ENCODE measurements at places on chromosomes 11 and 22.

DNA sequence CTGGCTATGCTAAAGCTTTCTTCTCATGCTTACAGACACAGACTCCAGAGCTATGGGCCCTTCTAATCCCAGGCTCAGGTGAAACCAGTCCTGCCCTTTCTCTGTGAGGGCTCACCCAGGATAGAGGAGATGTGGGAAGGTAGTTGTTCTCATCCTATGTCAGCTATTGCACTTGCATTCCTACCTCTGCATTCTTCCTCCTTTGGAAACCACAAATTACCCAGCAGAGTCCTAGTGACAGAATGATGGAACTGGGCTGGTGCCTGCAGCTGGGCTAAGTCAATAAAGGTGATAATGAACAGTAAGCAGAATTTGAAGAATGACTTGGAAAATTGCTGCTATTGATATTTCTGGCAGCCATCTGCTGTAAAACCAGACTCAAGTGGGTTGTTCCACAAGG, 560.0 kb downstream of the TMEM135 start:
- no peak for DNase-seq

DNA sequence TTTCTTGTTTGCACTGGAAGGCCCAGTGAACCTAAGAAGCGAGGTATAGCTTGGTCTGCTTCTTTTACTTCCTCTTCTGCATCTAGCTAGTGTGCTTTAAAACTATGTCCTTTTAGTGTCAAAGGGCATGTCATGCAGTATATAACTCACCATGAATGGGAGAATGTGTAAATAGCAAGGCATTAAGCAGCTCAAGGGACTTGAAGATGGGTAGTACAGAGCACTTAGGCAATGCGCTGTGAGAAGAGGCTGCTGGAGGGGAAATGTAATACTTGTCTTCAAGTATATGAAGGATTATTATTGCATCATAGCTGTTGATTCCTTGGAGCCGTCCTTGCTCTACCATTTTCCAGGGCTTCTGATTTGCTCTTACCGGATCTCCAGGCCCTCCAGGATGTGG, 7.6 kb downstream of the MAML2 start:
- DNase-seq, result no peak

- DNase-seq, result no peak
These were observed 21.6 kb downstream of the MGAT3 start for GRCh38 chr22:39478441-39478850.

GRCh38 chr11:35257281-35257680, 118.3 kb downstream of the CD44 start:
- no peak for DNase-seq

DNA sequence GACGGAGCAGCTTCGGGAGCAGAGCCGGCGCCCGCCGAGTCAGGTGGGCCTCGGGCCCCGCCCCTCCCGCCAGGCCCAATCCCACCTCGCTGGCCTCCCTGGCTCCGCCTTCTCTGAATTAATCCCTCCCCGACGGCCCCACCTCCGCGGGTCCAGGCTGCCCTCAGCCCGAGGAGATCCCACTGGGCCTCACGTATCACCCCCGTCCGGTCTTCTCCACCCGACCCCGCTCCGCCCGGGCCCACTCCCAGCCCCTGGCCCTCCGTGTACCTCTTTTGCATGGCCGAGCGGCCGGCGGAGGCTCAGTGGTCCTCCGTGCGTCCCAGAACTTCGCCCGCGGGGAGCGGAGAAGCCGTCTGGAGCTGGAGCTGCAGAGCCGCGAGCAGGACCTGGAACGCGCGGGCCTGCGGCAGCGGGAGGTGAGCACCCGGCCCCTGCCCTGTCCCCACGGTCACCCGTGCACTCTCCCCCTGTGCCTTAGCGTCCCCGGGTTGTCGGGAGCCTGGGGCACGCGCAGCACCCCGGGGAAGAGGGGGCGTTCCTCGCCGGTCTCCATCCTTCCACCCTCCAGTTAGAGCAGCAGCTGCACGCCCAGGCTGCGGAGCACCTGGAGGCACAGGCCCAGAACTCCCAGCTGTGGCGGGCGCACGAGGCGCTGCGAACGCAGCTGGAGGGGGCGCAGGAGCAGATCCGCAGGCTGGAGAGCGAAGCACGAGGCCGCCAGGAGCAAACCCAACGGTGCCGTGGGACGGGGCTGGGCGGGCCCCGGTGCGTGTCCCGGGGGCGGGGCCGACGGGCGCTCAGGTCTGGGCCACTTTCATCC, 2.2 kb upstream of the CD151 start:
- DNase-seq, result no peak

DNA sequence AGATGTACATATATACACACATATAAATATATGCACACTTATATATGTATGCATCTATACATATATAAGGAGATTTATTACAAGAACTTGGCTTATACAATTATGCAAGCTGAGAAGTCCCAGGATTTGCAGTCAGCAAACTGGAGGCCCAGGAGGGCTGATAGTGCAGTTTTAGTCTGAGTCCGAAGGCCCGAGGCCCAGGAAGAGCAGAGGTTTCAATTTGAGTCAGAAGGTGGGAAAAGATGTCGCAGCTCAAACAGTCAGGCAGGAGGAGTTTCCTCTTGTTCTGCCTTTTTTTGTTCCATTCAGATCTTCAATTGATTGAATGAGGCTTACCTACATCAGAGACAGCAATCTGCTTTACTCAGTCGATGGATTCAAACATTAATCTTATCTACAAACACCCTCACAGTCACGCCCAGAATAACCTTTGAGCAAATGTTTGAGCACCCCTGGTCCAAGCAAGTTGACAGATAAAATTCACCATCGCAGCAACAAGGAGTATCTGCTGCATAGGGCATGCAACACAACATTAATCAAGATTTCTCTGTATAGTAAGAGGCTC, 4.0 kb upstream of the SGSM1 start:
- no peak for DNase-seq

- no peak for DNase-seq
These were observed 175.2 kb downstream of the MAML2 start for GRCh38 chr11:96167787-96168186.

DNA sequence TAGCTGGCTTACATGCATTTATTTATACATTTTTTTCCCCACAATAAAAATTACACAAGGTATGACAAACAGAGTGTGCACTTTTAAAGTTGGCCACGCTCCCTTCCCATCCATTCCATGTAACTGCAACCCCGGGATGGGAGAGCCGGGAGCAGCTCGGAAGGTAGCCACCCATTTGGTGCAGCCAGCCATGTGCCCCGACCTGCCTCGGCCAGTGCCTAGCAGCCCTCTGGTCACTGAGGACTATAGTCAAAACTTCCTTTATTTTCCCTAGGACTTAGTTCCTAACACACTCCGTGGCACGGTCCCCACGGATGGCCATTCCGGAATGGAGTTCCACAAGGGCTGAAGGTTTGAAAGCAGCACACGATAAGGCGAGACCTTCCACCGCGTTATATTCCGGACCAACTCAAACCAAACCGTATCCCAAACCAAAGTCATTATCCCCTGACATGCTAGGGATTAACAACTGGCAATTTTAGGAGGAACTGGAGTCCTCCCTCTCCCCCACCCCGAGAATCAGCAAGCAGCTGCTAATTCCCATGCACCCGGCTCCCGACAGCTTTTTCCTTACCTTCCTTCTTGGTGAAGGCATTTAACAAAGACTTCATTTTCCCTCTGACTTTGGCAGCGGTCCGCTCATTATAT, 426.4 kb downstream of the SHANK2 start:
- no peak for DNase-seq

DNA sequence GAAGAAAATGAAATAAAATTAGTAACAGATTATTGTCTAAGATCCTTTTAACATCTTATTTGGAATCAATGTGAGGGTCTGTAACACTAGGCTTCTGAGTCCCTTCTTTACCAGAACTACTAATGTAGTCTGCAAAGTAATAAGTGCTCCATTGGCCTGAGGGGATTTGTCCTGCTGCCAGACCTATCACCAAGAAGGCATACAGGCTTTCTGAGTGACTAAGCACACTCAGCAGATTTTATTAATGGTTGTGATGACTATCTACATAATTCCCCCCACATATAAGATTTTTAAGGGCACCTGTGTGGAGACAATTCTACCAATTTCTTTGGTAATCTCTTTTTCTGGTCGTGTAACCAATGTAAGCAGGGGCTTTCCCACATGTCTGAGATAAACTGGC, 365.0 kb upstream of the FAT3 start:
- DNase-seq, result no peak

Measured in activated CD4-positive, CD25-positive, alpha-beta regulatory T cell (primary cell).